Activated CD8-positive, alpha-beta T cell treated with anti-CD3 and anti-CD28 coated beads for 36 hours (primary cell): ENCODE measurements at places on chromosomes 12 and 14. TPM values are rescaled to one million over a fixed set of nuclear protein-coding genes. Genes with fewer than 3 reads are reported as not detected.

GRCh38 chr12:68984796-68985573, 52.0 kb upstream of the CPM start:
- H3K4me3 ChIP-seq: no peak overlapping the region
- no peak for DNase-seq
- H3K36me3 ChIP-seq: peaks cover 4% of the 10 kb centered on the region
- H3K27me3 ChIP-seq: peaks cover 13% of the 10 kb centered on the region
- no peak overlapping the region for H3K27ac ChIP-seq

DNA sequence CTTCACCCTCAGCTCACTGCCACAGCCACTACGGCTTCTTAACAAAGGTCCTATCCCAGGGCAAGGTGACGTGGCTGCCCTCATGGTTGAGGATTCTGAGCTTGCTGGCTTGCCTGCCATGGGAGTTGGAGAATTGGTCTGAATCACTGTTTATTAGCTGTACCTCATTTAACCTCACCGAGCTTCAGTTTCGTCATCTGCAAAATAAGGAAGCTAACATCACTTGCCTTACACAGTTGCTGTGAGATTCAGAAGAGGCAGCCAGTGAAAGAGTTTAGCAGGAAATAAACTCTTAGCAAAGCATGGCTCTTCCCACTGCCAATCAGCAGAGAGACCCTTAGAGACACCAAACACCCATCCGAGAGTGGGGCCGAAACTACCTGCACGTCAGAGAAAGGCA, 90.1 kb upstream of the KCNA1 start:
- H3K27ac ChIP-seq: no peak overlapping the region
- H3K27me3 ChIP-seq: no peaks in the 10 kb centered on the region
- DNase-seq: no peak

DNA sequence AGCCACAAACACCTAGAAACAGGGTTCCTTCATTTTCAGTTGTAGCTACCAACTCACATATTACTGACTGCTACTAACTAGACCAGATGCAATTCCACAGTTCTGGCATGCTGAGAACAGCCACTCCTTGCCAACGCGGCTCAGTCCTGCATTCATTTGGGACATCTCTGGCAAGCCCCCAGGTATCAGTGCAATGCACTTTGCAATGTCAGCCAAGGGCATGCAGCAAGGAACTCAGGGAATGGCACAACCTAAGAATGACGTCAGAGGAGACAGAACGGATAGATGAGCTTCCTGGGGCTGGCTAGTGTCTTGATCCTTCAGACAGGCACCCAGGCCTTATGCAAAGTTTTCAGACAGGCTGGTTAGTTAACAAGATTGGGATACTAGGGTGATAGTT, 29.6 kb downstream of the MAP3K9 start:
- no peak overlapping the region for H3K4me3 ChIP-seq
- peaks cover 20% of the 10 kb centered on the region for H3K4me1 ChIP-seq
- H3K27ac ChIP-seq: no peak overlapping the region
- no peak for DNase-seq

GRCh38 chr12:93341409-93342049, 36.2 kb upstream of the NUDT4 start:
- no peak overlapping the region for H3K27ac ChIP-seq
- no peaks in the 10 kb centered on the region for H3K27me3 ChIP-seq
- no peaks in the 10 kb centered on the region for H3K4me1 ChIP-seq
- DNase-seq: no peak
- H3K4me3 ChIP-seq: no peak overlapping the region
- no peaks in the 10 kb centered on the region for H3K36me3 ChIP-seq

GRCh38 chr14:55625481-55625880, 45.5 kb downstream of the KTN1 start:
- H3K36me3 ChIP-seq: peaks cover 53% of the 10 kb centered on the region
- no peaks in the 10 kb centered on the region for H3K27me3 ChIP-seq
- H3K4me3 ChIP-seq: no peak overlapping the region
- no peak overlapping the region for H3K27ac ChIP-seq

DNA sequence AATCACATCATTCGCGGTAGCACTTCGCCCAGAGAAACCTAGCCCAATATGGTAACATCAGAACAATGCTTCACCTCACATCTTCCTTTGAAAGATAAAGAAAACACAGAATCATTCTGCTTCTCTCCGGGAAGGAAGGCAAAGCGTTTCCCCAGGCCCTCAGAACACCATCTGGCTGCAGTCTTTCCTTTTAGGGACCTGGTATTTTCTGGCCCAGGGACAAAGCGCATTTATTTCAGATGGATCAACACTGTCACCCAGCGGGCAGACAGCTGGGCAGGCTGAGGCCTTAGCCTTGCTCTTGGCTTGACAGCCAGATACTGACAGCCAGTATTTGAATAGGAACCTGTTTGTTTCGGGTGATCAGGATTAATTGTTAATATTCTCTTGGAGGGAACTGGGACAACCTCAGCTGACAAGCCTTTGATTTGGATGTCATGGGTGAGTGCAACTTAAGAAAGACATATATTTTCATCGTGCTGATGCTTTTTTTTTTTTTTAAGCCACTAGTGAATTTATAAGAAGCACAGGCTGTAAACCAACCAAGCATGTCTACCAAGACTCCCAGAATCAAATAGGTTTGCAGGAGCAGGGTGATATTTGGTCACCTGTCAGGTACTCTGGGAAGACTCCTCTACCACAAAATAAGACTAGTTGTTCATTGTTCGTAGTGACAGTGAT, 118.9 kb downstream of the VEZT start:
- H3K4me1 ChIP-seq: peaks cover 4% of the 10 kb centered on the region
- H3K27me3 ChIP-seq: no peaks in the 10 kb centered on the region
- H3K27ac ChIP-seq: no peak overlapping the region
- no peaks in the 10 kb centered on the region for H3K36me3 ChIP-seq
- no peak overlapping the region for H3K4me3 ChIP-seq
- DNase-seq: no peak

GRCh38 chr14:79708426-79709388, 502.6 kb downstream of the DIO2 start:
- H3K4me1 ChIP-seq: no peaks in the 10 kb centered on the region
- DNase-seq: no peak
- no peak overlapping the region for H3K27ac ChIP-seq

DNA sequence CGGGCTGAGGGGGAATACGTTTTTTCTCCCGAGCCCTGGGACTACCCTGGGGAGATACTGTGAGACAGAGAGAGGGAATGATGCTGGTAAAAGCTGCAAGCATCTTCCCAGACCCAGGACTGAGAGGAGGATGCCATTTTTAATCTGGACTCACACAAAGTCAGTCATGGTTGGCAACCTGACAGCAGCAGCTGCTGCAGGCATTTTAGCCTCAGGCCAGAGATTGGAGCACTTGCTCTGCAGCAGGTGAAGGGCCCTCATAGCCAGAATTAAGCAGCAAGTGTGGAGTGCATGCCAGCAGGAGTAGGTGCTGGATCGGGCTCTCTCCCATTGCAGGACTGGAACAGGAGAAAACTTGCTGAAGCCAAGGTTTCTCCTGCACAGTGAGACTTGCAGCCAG, 361.1 kb upstream of the CLEC14A start:
- no peak for DNase-seq
- H3K27me3 ChIP-seq: no peaks in the 10 kb centered on the region
- H3K4me3 ChIP-seq: no peak overlapping the region
- H3K27ac ChIP-seq: no peak overlapping the region
- no peaks in the 10 kb centered on the region for H3K36me3 ChIP-seq

GRCh38 chr12:21672146-21672545, 14.5 kb upstream of the LDHB start:
- H3K27ac ChIP-seq: no peak overlapping the region
- H3K27me3 ChIP-seq: no peaks in the 10 kb centered on the region
- H3K4me3 ChIP-seq: no peak overlapping the region

- no peaks in the 10 kb centered on the region for H3K27me3 ChIP-seq
- peaks cover 34% of the 10 kb centered on the region for H3K36me3 ChIP-seq
- no peak overlapping the region for H3K27ac ChIP-seq
- no peaks in the 10 kb centered on the region for H3K4me1 ChIP-seq
- no peak overlapping the region for H3K4me3 ChIP-seq
These were observed 27.4 kb upstream of the DIP2B start for GRCh38 chr12:50477241-50477832.

DNA sequence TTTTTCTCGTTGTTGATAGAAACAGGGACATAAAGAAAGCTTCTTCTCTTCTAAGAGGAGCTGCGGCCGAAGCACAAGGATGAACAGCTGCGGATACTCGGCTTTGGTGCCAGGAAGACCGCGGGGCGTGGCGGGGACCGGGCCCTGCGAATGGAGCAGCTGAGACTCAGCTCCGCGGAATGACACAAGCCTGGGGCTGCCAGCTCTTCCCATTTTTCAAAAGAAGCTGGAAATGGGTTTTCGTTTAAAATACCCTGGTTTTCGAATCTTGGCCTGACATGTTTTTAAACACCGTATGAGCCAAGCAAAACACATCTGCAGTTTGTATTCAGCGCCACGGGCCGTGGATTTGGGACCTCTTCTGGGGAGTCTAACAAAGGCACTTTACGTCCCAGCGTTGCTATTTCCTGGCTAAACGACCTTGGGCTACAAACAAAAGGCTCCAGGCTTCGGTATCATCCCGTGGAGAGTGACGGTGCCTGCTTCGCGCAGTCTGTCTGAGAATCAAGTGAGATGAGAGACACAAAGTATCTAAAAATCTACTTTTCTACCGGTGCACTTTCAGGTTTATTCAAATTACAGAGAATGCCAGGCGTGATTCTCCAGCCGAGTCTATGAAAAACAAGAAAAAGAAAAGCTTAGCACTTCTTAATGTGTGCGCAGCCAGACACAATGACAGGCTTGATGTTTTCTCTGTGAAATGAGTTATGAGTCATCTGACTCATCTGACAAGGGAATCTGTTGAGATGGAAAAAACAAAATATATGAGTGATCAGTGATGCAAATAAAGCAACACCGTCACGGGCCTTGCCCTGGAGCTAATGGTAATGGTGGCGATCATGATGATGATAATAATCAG, 114.0 kb upstream of the TMEM132D start:
- H3K4me1 ChIP-seq: no peaks in the 10 kb centered on the region
- no peak overlapping the region for H3K27ac ChIP-seq
- no peak overlapping the region for H3K4me3 ChIP-seq
- no peaks in the 10 kb centered on the region for H3K36me3 ChIP-seq
- peaks cover 7% of the 10 kb centered on the region for H3K27me3 ChIP-seq

DNA sequence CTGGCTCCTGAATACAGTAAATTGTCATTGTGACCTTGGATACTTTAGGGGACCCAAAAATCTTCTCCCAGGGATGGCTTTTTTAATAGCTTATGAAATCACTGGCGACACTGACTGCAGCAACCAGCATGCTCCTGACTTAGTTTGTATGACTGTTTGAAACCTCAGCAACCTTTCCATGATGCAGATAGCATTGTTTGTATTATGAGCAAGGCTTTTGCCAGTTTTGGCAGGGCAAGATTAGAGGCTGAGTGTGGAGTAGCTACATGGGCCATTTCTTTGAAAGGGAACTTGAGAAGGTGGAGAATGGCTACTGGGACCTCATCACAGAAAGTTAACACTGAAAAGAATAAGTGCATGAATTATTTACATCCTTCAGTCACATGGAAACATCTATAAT, 50.9 kb downstream of the SLC4A8 start:
- H3K36me3 ChIP-seq: no peaks in the 10 kb centered on the region
- no peaks in the 10 kb centered on the region for H3K27me3 ChIP-seq
- no peak overlapping the region for H3K27ac ChIP-seq
- DNase-seq: no peak

- peaks cover 28% of the 10 kb centered on the region for H3K36me3 ChIP-seq
- DNase-seq: no peak
- peaks cover 45% of the 10 kb centered on the region for H3K4me1 ChIP-seq
- H3K4me3 ChIP-seq: no peak overlapping the region
- H3K27me3 ChIP-seq: no peaks in the 10 kb centered on the region
These were observed 98.0 kb downstream of the VCPKMT start for GRCh38 chr14:50018201-50018932.

GRCh38 chr14:36672095-36672494, 10.4 kb downstream of the PAX9 start:
- no peak overlapping the region for H3K4me3 ChIP-seq
- no peaks in the 10 kb centered on the region for H3K4me1 ChIP-seq
- H3K27me3 ChIP-seq: peaks cover 20% of the 10 kb centered on the region

GRCh38 chr12:132489078-132489601, 811 bp upstream of the FBRSL1 start:
- H3K36me3 ChIP-seq: peaks cover 7% of the 10 kb centered on the region
- peak overlapping the region; percentile 94 for H3K27ac ChIP-seq
- H3K27me3 ChIP-seq: no peaks in the 10 kb centered on the region
- peaks cover 55% of the 10 kb centered on the region for H3K4me1 ChIP-seq
- DNase-seq: peak; percentile 82
- H3K4me3 ChIP-seq: peak overlapping the region; percentile 69

- H3K27me3 ChIP-seq: no peaks in the 10 kb centered on the region
- H3K27ac ChIP-seq: no peak overlapping the region
- no peak for DNase-seq
- no peak overlapping the region for H3K4me3 ChIP-seq
- no peaks in the 10 kb centered on the region for H3K36me3 ChIP-seq
- H3K4me1 ChIP-seq: no peaks in the 10 kb centered on the region
These were observed 215.5 kb downstream of the CRADD start for GRCh38 chr12:93892423-93893268.

DNA sequence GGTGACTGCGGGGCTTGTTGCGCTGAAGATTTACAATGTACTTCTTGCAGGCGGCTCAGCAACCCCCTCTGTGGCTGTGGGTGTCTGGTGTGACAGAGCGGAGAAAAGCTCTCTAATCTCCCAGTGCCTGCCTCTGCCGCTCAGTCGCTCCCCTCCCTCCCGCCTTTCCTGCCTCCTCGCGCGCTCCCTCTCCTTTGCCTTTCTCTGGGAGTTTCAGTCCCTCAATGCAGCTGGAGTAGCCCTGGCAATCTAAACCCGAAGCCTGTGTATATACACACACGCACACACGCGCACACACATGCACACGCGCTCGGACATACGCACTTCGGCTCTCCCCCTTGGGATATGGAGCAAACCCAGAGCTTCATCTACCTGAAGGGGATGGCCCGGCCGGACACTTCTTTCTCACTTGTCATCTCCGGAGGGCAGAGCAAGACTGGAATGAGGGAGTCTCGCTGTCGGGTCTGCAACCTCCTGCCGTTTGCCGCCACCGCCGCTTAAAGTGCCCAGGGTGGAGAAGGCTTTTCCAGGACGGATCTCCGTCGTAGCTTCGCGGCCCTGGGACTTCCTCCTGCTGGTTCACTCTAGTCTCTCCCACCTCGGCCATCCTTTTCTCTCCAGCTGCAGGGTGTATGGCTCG, 599 bp upstream of the TRHDE start:
- H3K4me3 ChIP-seq: no peak overlapping the region
- peaks cover 4% of the 10 kb centered on the region for H3K4me1 ChIP-seq
- no peaks in the 10 kb centered on the region for H3K36me3 ChIP-seq
- peak; percentile 2 for DNase-seq
- peaks cover 44% of the 10 kb centered on the region for H3K27me3 ChIP-seq

SDSL gene
- total RNA-seq: not detected

CD163 gene
- total RNA-seq: not detected

NDRG2 gene
- total RNA-seq: 4.3 TPM

CISTR gene
- not detected for total RNA-seq

FAM90A1 gene
- 0.27 TPM for total RNA-seq

GPX2 gene
- total RNA-seq: not detected
